ENCODE measurements at places on chromosomes 1 and 21.

DNA sequence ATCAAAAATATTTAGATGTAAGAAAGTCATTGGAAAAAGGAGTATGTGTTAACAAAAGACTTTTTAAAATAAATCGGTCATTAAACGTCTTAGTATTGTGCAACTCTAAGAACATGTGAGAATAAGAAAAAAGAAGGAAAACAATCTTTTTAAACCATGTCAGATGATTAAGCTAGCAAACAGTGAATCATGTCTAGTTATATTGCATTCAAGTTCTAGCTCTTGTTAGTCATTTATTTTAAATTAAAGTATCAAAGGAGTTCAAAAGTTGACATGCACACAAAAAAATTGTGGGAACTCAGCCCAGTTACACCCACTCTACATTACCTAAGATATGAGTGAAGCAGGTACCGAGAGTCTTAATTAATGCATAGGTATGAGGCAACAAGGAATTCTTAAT is 9.8 kb downstream of the FRRS1 start:
- DNase-seq = no peak

DNA sequence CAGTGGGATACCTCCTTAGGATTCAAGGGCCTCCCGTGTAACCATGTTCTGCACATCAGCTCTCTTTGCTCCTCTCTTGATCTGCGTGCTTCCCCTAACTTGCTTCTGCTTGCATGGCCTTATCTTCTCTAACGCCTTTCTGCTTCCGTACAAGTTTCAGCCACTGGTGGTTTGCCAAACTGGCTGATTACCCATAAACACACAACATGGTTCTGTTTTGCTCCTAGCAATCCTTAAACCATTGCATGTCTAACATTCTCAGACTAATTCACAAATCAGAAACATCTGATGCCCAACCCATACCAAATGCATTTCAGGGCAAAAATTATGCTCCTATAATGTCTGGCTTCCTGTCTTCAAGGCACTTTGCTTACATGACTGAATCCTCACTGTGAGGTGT is 166.4 kb downstream of the PBX1 start:
- DNase-seq = no peak

DNA sequence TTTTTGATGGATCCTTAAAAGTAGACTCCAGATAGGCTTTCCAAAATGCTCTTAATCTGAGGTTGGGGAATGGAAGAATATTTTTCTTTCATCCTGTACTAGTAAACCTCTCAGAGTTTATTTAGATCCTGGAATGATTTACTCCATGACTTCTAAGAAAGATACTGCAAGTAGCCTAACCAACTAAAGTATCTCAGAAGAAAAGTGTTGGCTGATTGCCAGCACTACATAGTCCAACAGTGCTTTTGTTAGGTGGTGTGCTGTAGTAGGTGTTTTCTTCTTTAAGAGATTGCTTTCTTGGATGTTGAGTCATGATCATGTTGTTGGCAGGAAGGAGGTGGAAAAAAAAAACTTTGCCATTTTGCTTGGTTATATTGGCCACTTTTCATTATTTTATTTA is 119.8 kb downstream of the OSBPL9 start:
- DNase-seq = no peak

DNA sequence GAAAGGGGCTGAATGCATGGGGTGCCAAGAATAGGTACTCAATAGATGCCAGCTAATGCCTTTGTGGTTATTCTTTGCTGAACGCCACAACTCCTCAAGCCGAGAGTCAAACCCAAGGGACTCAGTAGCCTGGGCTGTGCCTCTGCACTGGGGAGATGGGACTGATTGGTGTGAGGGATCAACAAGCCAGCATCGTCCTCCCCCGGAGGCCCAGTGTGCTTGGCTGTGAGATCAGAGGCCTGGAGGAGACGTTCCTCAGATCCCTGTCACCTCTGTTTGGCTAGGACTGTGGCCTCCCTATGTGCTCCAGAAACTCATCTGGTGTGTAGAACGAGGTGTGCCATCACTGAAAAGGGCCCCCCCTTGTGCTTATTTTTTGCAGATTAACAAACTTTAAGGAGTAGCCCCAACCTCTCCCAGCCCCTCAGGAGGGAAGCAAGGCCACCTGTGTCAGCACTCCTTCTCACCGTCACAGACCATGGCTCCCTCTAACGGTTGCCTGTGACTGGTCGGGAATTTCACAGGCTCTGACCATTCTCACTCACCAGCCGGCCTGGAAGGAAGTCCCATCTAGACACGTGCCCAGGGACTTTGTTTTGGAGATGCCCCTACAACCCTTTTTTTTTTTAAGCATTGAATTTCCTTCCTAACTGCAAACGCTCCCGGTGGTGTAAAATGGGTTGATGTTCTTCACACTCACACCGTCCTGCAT is 194.0 kb upstream of the VAMP3 start:
- DNase-seq = no peak

All from HS-5 (cell line).